Neural crest cell (in vitro differentiated cells): ENCODE measurements at places on chromosomes 1 and 21. TPM values are rescaled to one million over a fixed set of nuclear protein-coding genes. Genes with fewer than 3 reads are reported as not detected.
A peak's percentile ranks its signal among the peaks of the same experiment; 100 is the strongest.

DNA sequence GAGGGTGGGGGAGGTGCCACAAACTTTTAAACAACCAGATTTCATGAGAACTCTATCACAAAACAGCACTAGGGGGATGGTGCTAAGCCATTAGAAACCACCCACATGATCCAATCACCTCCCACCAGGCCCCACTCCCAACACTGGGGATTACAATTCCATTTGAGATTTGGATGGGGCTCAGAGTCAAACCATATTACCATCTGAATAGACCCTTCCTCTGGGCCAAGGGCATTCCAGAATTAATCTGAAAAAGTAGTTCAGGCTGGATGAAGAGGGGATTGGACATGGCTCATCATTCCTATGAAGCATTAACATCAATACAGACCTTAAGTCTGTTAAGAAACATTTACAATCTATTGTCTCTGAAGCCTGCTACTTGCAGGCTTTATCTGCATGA is 149.9 kb upstream of the DNAH14 start:
- no peaks in the 10 kb centered on the region for H3K27me3 ChIP-seq
- no peak for DNase-seq
- no peaks in the 10 kb centered on the region for H3K36me3 ChIP-seq
- no peak overlapping the region for H3K4me3 ChIP-seq
- H3K27ac ChIP-seq = peak overlapping the region; percentile 5

Gene MCM3AP
- total RNA-seq = 142 and 153 TPM in 2 replicates

- peak; percentile 38 for DNase-seq
- H3K27ac ChIP-seq = no peak overlapping the region
- H3K27me3 ChIP-seq = peaks cover 93% of the 10 kb centered on the region
- peak overlapping the region; percentile 86 for H3K4me3 ChIP-seq
Measured at GRCh38 chr1:115839029-115839678, 1.8 kb downstream of the NHLH2 start.

- H3K36me3 ChIP-seq = peaks cover 22% of the 10 kb centered on the region
- H3K27ac ChIP-seq = no peak overlapping the region
- no peak overlapping the region for H3K4me3 ChIP-seq
- no peaks in the 10 kb centered on the region for H3K4me1 ChIP-seq
Measured at GRCh38 chr1:17414022-17414421, 25.5 kb downstream of the RCC2 start.

DNA sequence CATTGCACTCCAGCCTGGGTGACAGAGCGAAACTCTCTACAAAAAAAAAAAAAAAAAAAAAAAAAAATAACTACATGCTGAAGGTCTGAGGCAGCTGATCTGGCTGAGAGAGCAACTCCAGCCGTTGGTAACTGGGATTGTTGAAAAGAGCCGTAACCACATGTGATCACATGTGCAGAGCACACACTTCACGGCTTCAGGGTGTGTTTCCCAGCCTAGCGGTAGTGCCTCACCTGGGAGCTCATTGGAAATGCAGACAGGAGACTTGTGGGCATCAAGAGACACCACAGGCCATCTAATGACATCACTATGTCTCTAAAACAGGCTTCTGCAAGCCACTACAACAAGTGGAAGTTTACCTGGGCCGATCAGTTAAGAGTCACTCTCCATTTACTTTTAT is 11.8 kb upstream of the OTUD7B start:
- H3K36me3 ChIP-seq = no peaks in the 10 kb centered on the region
- no peak overlapping the region for H3K27ac ChIP-seq
- H3K4me3 ChIP-seq = no peak overlapping the region
- no peak for DNase-seq
- peaks cover 6% of the 10 kb centered on the region for H3K4me1 ChIP-seq

Gene KCNK2
- total RNA-seq = 4.8 and 5.0 TPM in 2 replicates

- peaks cover 3% of the 10 kb centered on the region for H3K36me3 ChIP-seq
- peaks cover 15% of the 10 kb centered on the region for H3K4me1 ChIP-seq
- no peak for DNase-seq
Measured at GRCh38 chr1:245500546-245500945, 345.8 kb downstream of the KIF26B start.
